ENCODE measurements at places on chromosomes 16 and 17. TPM values are rescaled to one million over a fixed set of nuclear protein-coding genes. Genes with fewer than 3 reads are reported as not detected.

Gene OR1F1
- not detected for total RNA-seq

Gene DNAJA2
- 53.9 TPM for total RNA-seq

Gene CA5A
- not detected for total RNA-seq

Gene CCL13
- not detected for total RNA-seq

Gene CLEC3A
- not detected for total RNA-seq

Gene NLRC5
- total RNA-seq: 291 TPM

Gene TBC1D3B
- 8.1 TPM for total RNA-seq

DNA sequence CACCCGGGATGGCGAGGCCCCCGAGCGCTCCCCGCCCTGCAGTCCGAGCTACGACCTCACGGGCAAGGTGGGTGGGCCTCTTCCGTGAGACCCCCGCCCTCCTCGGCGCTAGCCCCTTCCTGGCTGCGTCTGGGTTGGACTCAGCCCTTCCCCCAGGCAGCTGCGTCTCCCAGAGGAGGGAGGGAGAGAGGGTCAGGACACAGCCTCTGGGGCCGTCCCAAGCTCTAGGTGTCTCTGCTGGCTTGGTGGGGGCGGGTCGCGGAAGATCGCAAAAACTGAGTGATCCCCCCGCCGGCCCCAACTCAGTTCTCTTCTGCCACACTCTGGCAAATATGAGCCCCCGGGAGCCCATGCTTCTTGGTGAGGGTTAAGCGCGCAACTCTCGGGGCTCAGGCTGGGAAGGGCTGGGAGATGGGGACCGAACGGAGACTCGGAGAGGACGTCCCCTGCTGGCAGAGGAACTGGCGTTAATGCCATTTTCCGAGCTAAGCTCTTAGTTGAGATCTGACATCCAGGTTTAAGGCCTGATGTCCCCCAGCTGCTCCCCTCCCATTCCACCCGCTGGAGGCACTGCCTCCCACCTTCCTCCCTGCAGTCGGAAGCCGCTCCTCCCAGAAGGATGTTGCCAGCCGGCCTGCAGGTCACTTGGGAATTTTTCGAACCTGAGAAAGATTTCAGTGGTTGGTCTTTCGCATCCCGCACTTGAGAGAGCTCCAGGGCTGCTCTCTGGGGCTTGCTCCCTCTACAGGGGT is 419 bp downstream of the RAB37 start:
- peak overlapping the region; percentile 85 for H3K4me3 ChIP-seq
- H3K27me3 ChIP-seq: peaks cover 11% of the 10 kb centered on the region
- peaks cover 6% of the 10 kb centered on the region for H3K36me3 ChIP-seq
- H3K4me1 ChIP-seq: peaks cover 59% of the 10 kb centered on the region

DNA sequence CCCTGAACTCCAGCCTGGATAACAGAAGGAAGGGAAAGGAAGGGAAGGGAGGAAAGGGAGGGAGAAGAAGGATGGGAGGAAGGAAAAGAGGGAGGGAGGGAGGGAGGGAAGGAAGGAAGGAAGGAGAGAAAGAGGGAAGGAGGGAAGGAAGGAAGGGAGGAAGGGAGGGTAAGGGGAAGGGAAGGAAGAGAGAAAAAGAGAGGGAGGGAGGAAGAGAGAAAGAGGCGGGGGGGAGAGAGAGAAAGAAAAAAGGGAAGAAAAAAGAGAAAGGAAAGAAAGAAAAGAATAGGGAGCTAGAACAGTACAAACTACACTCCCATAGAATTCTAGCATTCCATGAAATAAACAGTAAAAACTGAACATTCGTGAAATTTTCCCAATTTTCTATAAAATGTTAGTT is 23.1 kb upstream of the TRIM37 start:
- no peak overlapping the region for H3K27ac ChIP-seq
- H3K4me3 ChIP-seq: no peak overlapping the region
- H3K4me1 ChIP-seq: peaks cover 2% of the 10 kb centered on the region
- peaks cover 17% of the 10 kb centered on the region for H3K36me3 ChIP-seq
- H3K27me3 ChIP-seq: no peaks in the 10 kb centered on the region

GRCh38 chr16:70656712-70657263 is 10.4 kb downstream of the IL34 start:
- H3K4me3 ChIP-seq: no peak overlapping the region
- no peaks in the 10 kb centered on the region for H3K36me3 ChIP-seq
- no peak overlapping the region for H3K27ac ChIP-seq
- peaks cover 12% of the 10 kb centered on the region for H3K4me1 ChIP-seq
- DNase-seq: no peak
- peaks cover 2% of the 10 kb centered on the region for H3K27me3 ChIP-seq

- H3K27ac ChIP-seq: peak overlapping the region; percentile 77
- peak overlapping the region; percentile 18 for H3K4me3 ChIP-seq
- peaks cover 34% of the 10 kb centered on the region for H3K36me3 ChIP-seq
Observed at GRCh38 chr17:78789663-78790181, 7.6 kb upstream of the CYTH1 start.

DNA sequence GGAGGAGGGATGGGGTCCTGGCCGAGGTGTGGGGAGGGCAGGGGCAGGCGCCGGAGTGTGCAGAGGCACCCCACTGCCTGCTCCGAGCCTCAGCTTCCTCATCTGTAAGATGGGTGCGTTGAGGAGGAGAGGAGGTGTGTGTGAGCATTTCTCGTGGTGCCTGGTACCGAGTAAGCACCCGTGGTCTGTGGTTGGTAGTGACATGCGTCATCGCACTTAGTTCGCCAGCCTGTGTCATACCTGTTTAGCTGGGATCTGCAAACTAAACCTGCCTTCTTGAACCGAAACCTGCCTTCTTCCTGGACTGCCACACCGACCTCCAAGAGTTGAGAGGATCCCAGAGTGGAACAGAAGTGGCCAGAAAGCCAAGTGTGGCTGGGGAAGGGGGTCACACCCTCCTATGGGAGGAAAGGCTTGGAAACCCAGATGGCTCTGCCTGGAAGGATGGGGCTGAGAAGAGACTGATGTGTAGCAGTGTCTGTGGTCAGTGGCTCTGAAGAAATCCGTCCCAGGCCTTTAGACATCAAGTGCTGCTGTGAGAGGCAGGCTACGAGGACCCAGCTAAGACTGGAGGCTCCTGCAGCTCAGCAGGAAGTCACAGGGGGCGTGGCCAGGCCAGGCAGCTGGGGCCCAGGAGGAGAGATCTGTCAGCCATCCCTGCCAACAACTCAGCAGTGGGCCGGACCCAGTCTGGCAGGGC is 162.6 kb upstream of the PLCG2 start:
- H3K27me3 ChIP-seq: no peaks in the 10 kb centered on the region
- peak overlapping the region; percentile 55 for H3K4me3 ChIP-seq
- peak; percentile 85 for DNase-seq
- H3K4me1 ChIP-seq: peaks cover 14% of the 10 kb centered on the region
- peaks cover 18% of the 10 kb centered on the region for H3K36me3 ChIP-seq
- no peak overlapping the region for H3K27ac ChIP-seq

GRCh38 chr17:35132816-35133550 is 9.1 kb downstream of the NLE1 start:
- H3K4me1 ChIP-seq: no peaks in the 10 kb centered on the region
- H3K27me3 ChIP-seq: no peaks in the 10 kb centered on the region
- peaks cover 54% of the 10 kb centered on the region for H3K36me3 ChIP-seq
- no peak overlapping the region for H3K27ac ChIP-seq
- DNase-seq: no peak

GRCh38 chr17:81481815-81482505 is 30.6 kb downstream of the ACTG1 start:
- no peak for DNase-seq
- H3K27me3 ChIP-seq: peaks cover 33% of the 10 kb centered on the region
- no peak overlapping the region for H3K27ac ChIP-seq
- peak overlapping the region; percentile 52 for H3K4me3 ChIP-seq
- H3K36me3 ChIP-seq: no peaks in the 10 kb centered on the region

- DNase-seq: no peak
- no peak overlapping the region for H3K27ac ChIP-seq
- no peak overlapping the region for H3K4me3 ChIP-seq
Observed at GRCh38 chr17:46841561-46842379, 9.6 kb upstream of the WNT9B start.

- H3K4me1 ChIP-seq: peaks cover 30% of the 10 kb centered on the region
- peak within 1 kb of the TSS; percentile 82 for H3K27ac ChIP-seq
- peak; percentile 83 for DNase-seq
- H3K4me3 ChIP-seq: peak within 1 kb of the TSS; percentile 90
- H3K36me3 ChIP-seq: peaks cover 20% of the 10 kb centered on the region
Observed at GRCh38 chr17:43211480-43212402, at the start of gene TMEM106A. TMEM106A (plus strand) TSS chr17:43211875; CDS start chr17:43213042, 1,167 bp downstream.

- H3K27me3 ChIP-seq: no peaks in the 10 kb centered on the region
- no peak overlapping the region for H3K4me3 ChIP-seq
- H3K4me1 ChIP-seq: peaks cover 10% of the 10 kb centered on the region
- no peak for DNase-seq
Observed at GRCh38 chr16:67282447-67282805, 3.1 kb downstream of the PLEKHG4 start.

- H3K4me3 ChIP-seq: no peak overlapping the region
- no peak overlapping the region for H3K27ac ChIP-seq
- peaks cover 25% of the 10 kb centered on the region for H3K4me1 ChIP-seq
- DNase-seq: no peak
- H3K36me3 ChIP-seq: no peaks in the 10 kb centered on the region
Observed at GRCh38 chr16:85090181-85090580, 22.1 kb downstream of the CIBAR2 start.

DNA sequence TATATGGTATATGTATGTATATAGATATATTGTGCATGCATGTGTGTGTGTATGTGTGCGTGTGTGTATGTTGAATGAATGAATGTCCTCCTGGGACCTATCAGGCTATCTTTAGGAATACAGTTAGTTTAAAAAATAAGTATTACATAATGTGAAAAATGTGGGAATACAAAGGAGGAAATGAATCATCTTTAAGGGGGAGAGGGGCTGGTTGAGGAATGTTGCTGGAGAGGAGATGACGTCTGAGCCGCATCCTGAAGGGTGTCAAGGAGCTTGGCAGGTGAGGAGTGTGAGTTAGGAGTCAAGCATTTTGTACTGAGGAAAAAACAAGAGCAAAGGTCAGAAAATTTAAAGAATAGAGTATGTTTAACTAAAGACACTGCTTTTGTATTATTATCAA is 62.4 kb upstream of the NLK start:
- no peak overlapping the region for H3K27ac ChIP-seq
- H3K4me3 ChIP-seq: no peak overlapping the region
- no peak for DNase-seq

- DNase-seq: no peak
- no peaks in the 10 kb centered on the region for H3K36me3 ChIP-seq
- no peak overlapping the region for H3K27ac ChIP-seq
- no peaks in the 10 kb centered on the region for H3K4me1 ChIP-seq
- peaks cover 21% of the 10 kb centered on the region for H3K27me3 ChIP-seq
Observed at GRCh38 chr16:4982056-4982867, 24.1 kb downstream of the SEC14L5 start.

DNA sequence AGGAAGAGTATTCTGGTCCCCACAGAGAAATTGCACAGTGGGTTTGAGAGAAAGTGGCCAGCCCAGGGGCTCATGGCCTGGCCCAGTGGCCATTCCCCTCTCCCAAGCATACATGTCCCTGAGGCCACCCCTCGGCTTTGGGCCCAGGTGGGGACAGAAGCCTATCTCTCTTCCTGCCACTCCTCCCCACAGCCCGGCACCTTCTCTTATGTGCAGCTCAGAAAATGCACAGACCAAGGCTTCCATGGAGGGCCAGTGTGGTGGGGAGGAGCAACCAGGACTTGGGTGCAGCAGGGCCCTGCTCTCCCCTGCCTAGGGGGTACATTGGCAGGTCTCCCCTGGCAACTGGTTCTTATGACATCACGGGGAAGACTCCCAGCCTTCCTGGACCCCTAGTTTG is at the start of gene C16orf90:
Gene C16orf90, minus strand, starts transcription at position 314 of the 400 bp plus-strand sequence. Its CDS starts 68 bp downstream, at position 246.
- H3K4me1 ChIP-seq: peaks cover 6% of the 10 kb centered on the region
- H3K36me3 ChIP-seq: peaks cover 4% of the 10 kb centered on the region
- H3K27me3 ChIP-seq: no peaks in the 10 kb centered on the region
- H3K4me3 ChIP-seq: no peak within 1 kb of the TSS
- H3K27ac ChIP-seq: no peak within 1 kb of the TSS

GRCh38 chr17:14121952-14122351 is 52.6 kb downstream of the COX10 start:
- no peak overlapping the region for H3K4me3 ChIP-seq
- H3K36me3 ChIP-seq: peaks cover 17% of the 10 kb centered on the region
- H3K4me1 ChIP-seq: peaks cover 49% of the 10 kb centered on the region
- H3K27ac ChIP-seq: no peak overlapping the region
- H3K27me3 ChIP-seq: no peaks in the 10 kb centered on the region

All from activated CD8-positive, alpha-beta T cell treated with anti-CD3 and anti-CD28 coated beads, Interleukin-2, amount 10 ng/mL, durations not matched to agents 7 days and 5 days (primary cell).